Testis (tissue), 5 donors: ENCODE measurements at places on chromosomes 5 and 9. TPM values are rescaled to one million over a fixed set of nuclear protein-coding genes. Genes with fewer than 3 reads are reported as not detected.

Gene ARL14EPL
- not detected for total RNA-seq

Gene PCDHB11
- 4.0 TPM for total RNA-seq

Gene SOX30
- total RNA-seq = 83.9 TPM

Gene NTNG2
- total RNA-seq = 23.7 TPM
